Fibroblast of skin of left quadriceps (primary cell): ENCODE measurements at places on chromosomes 4 and X.

GRCh38 chr4:110837896-110838450, 215.1 kb upstream of the PITX2 start:
- no peak for DNase-seq

- DNase-seq = no peak
Observed at GRCh38 chr4:80161413-80162058, 35.8 kb upstream of the PRDM8 start.

DNA sequence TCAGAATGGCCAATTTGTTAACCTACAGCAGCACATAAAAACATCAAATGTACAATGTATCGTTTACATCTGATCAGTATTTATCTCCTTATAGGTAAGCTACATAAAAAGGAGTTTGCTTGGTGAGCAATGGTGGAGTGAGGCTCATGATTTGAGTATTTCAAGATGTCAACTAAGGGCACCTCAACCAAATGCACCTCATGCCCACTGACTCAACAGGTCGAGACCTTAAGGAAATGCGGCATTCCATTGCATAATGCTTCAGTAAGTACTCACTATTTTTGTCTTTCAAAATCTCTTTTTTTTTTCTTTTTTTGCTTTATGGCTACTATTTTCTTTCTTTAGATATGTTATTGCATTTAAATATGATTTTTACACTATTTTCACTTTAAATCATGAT, 181.0 kb upstream of the TLL1 start:
- DNase-seq = no peak

- DNase-seq = no peak
Observed at GRCh38 chrX:105461016-105461415, 240.5 kb upstream of the TEX13A start.

GRCh38 chrX:12139934-12140611, 1.8 kb downstream of the FRMPD4 start:
- DNase-seq = no peak

DNA sequence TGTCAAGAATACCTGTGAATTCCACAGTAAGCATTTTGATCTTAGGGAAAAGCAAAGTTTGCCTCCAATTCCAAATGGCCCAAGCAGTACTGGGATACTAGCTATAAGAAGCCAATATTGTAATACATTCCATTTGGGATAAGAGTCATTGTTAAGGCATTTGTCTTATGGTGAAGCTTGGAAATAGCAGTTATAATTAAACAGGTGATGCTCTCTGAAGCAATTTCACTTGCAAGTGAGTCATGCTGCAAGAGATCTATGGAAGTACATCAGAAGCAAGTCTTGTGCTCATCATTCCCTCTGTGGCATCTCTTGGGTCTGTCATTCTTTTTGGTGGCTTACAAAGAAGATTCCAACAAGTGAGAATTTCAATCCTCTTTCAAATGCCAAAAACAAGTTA, 386.4 kb upstream of the RPS6KA3 start:
- no peak for DNase-seq
